SJCRH30 (cell line): ENCODE measurements at places on chromosomes 13 and 19.

DNA sequence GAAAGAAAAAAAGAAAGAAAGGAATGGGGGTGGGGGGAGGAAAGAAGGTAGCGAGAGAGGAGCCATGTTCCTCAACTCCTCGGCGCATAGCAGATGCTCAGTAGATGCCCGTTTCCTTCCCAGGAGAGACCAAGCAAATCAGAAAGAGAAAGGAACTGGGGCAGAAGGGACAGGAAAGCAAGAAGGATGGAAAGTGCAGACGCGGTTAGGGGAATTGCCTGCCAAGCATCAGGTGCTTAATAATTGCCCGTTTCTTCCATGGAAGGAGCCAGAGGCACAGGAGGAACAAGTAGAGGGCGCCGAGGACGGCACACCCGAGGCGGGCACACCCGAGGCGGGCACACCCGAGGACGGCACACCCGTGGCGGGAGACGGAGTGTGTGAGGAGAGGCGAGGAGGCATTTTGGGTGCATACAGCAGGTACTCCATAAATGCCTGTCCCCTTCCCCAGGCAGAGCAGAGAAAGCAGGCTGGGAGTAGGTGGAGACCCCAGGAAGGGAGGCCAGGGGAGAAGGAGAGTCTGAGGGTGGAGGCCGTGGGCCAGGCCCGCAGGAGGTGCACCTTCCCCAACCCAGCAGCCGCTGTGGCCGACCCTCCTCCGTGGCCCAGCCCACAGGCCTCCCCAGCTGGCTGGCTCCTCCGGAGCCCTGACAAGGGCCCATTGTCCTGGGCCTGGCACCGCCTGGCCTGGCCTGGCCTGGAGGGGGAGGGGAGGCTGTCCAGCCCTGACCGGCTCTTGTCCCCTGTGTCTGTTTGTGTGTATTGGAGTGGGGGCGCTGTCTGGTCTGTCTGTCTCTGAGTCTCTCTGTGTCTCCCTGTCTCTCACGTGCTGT is 14.6 kb downstream of the JOSD2 start:
- peak; percentile 93 for DNase-seq

DNA sequence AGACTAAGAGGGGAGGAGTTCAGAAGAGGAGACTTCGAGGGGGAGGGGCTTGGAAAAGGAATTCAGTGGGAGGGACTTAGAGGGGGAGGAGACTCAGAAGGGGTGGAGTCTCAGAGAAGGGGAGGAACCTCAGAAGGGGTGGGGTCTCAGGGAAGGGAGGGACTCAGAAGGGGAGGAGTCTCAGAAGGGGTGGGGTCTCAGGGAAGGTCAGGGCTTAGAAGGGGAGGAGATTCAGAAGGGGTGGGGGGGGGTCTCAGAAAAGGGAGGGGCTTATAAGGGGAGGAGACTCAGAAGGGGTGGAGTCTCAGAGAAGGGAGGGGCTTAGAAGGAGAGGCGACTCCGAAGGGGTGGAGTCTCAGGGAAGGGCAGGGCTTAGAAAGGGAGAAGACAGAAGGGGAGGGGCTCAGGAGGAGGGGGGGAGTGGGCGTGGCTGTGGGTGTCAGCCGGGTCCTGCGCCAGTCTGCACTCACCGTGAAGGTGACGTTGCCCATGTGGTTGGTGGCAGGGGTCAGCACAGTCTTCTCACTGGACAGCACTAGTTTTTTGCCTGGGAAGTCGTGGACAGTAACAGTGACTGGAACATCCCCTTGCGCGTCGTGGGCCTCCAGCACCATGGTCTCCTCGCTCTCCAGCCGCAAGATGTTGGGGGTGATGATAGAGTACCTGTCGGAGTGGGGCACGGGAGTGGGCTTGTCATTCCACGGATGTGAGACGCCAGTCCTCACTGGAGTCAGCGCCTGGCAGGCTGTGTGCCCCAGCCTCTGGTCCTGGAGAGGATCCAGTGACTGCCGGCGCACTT is 1.5 kb downstream of the C3 start:
- peak; percentile 33 for DNase-seq

DNA sequence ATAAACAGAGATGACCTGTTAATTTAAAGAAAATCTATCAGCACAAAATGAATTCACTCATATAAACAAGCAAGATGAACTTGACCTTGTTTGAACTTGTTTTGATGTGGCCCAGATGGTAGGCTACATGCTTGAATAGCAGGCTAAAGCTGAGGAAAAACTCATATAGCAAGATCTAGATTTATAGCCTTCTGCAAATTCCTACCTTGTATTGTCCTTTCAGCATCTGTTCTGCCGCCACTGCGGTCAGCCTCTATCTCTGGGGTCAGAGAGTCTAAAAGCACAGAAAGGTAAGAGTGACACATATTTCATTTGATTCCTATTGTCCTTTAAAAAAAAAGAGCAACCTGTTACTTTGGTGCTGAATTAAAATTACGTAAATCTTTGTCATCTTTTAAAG is 392.1 kb downstream of the DACH1 start:
- no peak for DNase-seq

GRCh38 chr13:33560726-33561125 is 257.2 kb upstream of the RFC3 start:
- DNase-seq: no peak

DNA sequence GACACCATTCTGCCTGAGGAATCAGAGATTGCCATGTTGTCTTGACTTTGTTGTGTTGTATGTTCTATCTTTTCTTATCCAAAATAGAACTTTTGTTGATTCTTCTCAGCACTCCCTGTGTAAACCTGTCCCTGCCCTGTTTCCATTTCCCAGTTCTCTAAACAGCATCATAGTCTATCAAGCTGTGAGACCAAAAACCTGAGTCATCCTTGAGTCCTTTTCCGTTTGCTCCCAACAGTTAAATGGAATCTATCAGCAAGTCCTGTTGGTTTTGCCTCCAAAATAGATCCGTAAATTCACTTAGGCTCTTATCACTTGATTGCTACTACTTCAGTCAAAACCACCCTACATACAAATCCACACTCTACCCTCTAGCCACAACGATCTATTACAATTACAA is 667.1 kb downstream of the PCDH9 start:
- no peak for DNase-seq

GRCh38 chr19:13104848-13105711 is 2.4 kb upstream of the LYL1 start:
- no peak for DNase-seq

GRCh38 chr13:114311908-114312307 is 2.4 kb upstream of the CHAMP1 start:
- DNase-seq: no peak

GRCh38 chr13:51425410-51426042 is 27.3 kb downstream of the INTS6 start:
- DNase-seq: no peak

DNA sequence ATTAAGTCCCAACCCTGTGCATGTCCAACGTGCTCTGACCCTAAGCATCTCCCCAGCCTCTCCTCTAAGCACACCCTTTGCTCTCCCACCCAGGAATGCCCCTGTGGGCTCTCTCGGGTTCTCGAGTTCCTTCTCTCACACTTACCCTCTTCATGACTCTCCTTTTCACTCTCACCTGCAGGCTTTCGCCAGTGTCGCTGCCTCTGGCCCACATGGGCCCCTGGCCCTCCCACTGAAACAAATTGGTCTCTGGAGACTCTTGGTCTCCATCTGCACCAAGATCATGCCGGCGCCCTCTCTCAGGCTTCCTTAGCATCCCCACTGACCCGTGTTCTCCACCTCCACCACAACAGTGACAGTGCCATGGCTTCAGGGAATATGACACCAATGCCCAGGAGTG is 19.6 kb upstream of the SACS start:
- no peak for DNase-seq

DNA sequence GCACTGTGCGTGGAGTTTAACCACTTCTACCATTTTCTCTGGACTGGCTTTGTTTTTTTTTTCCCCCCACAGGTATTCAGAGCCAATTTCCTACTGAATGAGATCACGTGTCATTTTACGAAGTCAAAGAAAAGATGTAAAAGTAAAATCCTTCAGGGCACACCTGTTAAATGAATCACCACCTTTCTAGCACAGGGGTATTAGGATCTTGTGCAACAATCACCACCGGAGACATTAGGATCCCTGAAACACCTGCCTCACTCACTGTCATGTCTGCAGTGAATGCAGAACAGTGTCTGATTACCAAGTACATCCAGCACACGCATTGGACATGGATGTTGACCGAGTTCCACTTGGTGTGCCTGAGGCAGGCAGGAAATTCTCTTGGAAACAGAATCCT is 17.2 kb downstream of the BRD4 start:
- no peak for DNase-seq

DNA sequence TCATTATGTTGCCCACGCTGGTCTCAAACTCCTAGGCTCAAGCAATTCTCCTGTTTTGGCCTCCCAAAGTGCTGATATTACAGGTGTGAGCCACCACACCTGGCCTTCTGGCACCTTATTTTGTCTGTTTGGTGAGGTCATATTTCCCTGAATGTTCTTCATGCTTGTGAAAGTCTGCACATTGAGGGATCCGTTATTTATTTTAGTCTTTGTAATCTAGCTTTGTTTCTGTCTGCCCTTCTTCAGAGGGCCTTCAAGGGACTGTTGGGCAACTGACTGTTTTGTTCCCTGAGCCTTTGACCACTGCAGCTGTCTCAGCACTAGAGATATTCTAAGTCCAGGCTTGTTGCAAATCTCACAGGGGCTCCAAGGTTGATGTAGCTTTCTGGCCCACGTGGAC is 110.5 kb upstream of the RFC3 start:
- DNase-seq: no peak

GRCh38 chr19:49803529-49803856 is 9.6 kb downstream of the FUZ start:
- DNase-seq: no peak

DNA sequence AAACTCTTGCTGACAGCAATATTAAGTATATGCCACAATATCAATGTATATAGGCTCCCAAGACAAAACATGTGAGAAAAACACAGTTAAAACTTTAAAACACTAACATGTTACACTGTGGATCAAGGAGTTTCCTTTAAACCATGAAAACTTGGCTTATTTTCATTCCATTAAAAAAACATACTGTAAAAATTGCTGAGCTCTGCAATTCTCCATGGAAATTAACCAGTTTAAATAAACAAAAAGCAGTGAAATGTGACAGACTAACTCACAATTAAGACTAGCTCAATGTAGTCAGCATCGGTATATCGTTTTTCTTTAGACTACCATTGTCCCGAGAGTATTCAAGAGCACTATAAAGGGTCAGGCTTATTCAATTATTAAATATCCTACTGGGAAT is 930.5 kb upstream of the SLITRK1 start:
- no peak for DNase-seq

GRCh38 chr13:43368003-43368402 is 344.6 kb downstream of the DNAJC15 start:
- DNase-seq: no peak

GRCh38 chr19:46014941-46015686 is 7.7 kb downstream of the PGLYRP1 start:
- no peak for DNase-seq

GRCh38 chr19:33445442-33446329 is 72.2 kb downstream of the CEBPG start:
- no peak for DNase-seq

- no peak for DNase-seq
Measured at GRCh38 chr13:108690726-108691125, 61.3 kb downstream of the MYO16 start.

DNA sequence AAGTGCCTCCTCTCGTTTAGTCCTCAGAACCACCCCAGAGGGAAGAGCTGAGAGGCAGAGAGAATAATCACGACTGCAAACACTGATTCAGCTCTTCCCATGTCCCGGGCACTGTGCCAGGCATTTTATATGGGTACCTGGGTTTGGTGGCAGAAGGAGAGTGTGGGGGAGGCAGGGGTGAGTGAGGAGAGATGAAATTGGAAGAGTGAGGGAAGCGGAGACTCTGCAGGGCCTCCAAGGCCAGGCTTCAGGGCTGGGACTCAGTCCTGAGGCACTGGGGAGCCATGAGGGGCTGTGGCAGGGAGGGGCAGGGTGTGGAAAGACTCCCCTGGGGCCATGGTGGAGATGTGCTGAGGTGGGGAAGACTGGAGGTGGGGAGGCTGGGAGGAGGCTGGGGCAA is 8.7 kb downstream of the SYNGR4 start:
- DNase-seq: no peak

- peak; percentile 77 for DNase-seq
Measured at GRCh38 chr13:113393563-113394338, 29.8 kb upstream of the GRTP1 start.

- no peak for DNase-seq
Measured at GRCh38 chr13:105220881-105221280, 1314.6 kb downstream of the EFNB2 start.

DNA sequence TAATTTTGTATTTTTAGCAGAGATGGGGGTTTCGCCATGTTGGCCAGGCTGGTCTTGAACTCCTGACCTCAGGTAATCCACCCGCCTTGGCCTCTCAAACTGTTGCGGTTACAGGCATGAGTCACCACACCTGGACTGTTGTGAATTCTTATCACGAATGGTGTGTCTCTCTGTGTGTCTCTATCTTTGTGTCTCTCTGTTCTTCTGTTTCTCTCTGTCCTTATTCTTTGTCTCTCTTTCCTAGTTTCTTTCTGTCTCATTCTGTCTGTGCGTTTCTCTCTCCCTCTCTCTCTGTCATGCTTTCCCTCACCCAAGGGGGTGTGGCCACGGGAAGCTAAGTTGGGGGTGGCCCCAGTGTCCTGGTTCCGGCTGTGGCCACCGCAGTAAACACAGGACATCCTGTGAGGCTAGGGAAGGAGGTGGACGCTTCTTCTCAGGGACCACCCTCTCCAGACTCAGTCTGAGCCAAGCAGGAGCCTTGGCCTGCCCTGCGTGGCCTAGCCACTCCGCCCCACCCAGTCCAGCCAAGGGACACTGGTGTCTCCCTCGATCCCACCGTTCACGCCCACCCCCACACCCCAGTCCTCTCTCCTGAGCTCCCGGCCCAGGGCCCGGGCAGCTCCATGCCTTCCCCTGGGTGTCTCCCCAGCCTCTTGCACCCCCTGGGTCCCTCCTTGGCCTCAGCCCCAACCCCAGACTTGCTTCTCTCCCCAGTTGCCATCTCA is 3.9 kb upstream of the PRX start:
- DNase-seq: peak; percentile 88

DNA sequence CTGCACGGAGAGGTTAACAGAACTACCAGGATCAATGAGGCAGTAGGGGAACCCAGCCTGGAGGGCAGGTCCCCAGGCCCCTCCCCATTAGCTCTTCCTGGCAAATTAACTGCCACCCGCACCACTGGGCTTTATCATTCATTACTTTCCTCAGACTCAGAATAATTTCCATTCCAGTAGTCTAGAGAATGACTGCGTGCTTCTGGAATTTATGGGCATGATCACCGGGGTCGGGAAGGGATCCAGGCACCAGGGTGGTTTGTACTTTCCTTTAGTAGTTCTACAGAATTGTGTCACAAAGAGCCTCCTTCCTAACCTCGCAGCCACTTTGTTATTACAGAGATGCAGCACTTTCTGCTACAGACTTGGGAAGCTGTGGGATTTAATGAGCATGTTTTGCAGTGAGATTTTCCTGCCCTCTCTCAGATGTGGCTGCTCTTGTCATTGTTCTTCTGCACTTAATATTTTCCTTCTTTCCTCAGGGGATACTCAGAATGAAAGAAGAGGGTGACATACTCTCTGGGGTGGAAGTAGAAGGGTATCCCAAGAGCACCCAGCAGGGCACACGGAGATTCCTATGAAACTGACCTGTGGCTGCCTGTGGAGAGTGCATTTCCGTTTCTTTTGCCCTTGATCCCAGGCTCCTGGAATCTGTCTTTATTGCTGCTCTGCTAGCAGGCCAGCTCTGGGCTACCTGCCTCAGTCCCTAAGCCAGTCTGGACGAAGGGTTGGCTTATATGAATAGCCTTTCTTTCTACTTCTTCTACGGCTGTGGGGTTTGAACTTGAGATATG is 285.0 kb upstream of the SLC10A2 start:
- no peak for DNase-seq
